ENCODE measurements at places on chromosomes 3 and 15.

DNA sequence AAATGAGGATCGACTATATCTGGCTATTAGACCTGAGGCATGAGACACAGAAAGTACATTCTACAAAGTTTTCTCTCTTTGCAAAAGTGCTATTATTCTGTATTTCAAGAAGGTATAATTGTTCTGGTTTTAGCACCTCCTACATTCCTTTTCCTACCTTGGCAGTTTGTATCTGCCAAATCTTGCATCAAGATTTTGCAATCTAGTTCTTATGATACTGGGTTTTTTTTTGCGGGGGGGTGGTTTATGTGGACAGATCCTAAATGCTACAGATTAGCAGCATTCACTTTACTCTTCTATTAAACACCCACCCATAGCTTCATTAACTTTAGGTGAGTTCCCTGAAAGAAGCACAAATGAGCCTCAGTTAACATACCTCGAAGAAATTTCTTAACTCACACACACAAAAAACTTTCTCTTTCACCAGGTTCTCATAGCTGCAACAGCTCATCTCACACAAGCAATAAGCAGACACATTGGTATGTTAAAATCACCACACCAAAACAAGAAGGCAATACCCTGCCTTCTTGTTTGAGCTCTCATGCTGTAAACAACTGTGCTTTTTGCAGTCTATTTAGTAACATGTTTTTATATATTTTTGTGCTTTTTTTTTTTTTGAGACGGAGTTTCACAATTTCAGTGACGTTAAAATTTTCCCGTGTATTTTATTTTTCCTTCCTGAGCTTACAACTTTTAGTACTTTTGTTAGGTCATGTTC is 73.0 kb upstream of the VGLL4 start:
- peak; percentile 25 for DNase-seq

- DNase-seq, result no peak
These were observed 2.9 kb downstream of the TICRR start for GRCh38 chr15:89578146-89578545.

DNA sequence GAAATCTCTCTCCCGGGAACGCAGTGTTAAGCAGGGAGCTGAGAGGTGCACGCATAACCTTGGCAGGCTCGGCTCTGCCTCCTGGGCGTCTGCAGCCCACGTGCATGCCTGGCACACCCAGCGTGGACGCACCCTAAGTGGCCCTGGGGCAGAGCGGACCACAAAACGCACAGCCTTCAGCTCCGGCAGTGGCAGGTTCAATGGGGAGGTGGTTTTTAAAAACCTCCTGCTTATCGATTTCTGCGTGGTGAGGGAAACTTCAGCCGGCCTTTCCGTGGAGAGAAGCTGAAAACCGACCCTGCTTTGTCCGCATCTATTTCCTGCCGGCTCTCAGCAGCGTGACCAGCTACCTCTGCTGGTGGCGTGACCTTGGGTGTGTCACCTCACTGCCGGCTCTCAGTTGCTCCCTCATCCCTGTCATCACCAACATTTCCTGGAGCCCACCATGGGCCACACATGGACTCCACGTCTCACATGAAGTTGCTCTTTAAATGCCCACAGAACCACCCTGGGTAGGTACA is 134.8 kb upstream of the MEF2A start:
- no peak for DNase-seq

GRCh38 chr3:12286927-12287726 is 1.7 kb upstream of the PPARG start:
- DNase-seq, result no peak
